ENCODE measurements at places on chromosomes 2 and 18. TPM values are rescaled to one million over a fixed set of nuclear protein-coding genes. Genes with fewer than 3 reads are reported as not detected.
A peak's percentile ranks its signal among the peaks of the same experiment; 100 is the strongest.

GRCh38 chr2:43802135-43802534 is 28.3 kb downstream of the DYNC2LI1 start:
- no peaks in the 10 kb centered on the region for H3K27me3 ChIP-seq
- no peak overlapping the region for H3K4me3 ChIP-seq
- no peaks in the 10 kb centered on the region for H3K4me1 ChIP-seq

DNA sequence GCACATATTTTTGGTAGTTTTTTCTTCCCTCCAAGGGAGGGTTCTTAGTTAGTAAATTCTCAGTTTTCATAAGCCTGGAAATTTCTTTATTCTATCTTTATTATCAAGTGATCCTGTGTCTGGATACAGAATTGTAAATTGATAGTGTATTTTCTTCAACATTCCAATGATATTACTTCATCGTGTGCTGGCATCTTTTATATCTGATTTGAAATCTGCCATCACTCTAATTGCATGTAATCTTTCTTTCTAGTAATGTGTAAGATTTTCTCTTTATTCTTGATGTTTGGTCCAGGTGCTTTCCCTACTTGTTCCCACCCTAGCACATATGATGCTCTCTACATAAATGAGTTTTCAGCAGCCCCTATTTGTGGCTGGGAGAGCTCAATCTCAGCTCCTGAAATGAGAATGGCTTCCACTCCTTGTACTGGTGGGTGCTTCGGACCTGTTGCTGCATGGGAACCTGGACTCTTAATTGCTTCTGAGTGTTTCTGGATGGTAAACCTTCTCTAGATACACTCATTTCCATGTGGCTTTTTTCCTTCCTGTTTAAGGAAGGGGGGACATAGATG is 102.7 kb downstream of the SMIM21 start:
- no peak overlapping the region for H3K27ac ChIP-seq
- no peak for DNase-seq
- H3K27me3 ChIP-seq = no peaks in the 10 kb centered on the region
- H3K36me3 ChIP-seq = no peaks in the 10 kb centered on the region

DNA sequence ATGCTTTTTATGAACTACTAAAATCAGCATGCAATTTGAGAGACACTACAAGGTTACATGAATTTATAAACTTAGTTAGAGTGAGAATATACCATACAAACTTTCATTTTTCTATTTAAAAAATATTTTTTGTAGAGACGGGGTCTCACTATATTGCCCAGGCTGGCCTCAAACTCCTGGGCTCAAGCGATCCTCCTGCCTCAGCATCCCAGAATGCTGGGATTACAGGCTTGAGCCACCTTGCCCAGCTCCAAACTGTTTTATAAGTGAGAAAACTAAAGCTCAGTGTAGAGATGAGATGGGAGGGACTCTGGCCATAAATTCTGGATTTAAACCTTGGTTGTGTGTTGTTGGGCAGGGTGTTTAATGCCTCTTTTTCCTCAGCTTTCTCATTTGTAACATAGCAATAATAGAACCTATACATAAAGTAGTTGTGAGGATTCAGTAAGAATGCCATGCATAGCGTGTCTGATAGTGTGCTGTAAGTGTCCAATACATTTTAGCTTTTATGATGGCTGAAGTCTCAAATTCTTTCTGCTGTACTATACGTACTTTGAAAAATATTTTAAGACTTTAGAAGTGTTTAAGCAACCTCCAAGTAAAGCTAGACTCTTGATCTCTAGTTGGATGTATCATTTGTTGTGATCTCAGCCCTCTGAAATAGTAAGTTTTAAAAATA is 9.7 kb downstream of the CAB39 start:
- H3K4me3 ChIP-seq = no peak overlapping the region
- H3K4me1 ChIP-seq = peaks cover 14% of the 10 kb centered on the region
- DNase-seq = no peak
- no peak overlapping the region for H3K27ac ChIP-seq
- no peaks in the 10 kb centered on the region for H3K27me3 ChIP-seq

DNA sequence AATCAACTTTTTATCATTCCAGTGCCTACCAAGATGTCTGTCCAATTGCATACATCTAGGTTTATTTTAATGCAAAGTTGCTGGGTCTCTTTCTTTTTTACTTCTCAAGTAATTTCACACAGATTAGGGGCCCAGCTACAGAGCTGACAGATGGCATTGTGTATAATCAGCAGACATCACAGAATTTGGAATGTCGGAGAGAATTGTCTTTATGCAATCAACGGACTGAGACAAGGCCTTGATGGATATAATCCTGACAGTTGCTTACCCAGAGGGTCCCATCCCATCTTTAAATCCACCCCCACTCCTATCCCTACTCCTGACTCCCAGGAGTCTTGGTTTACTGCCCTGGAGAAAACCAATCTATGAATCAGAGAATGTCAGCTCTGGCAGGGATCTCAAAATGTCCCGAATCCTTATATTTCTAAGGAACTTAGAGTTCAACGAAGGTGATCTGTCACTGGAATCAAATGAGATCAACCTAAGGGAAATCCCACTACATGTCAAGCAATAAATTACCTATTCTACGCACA is 142.0 kb downstream of the LRATD1 start:
- H3K27ac ChIP-seq = no peak overlapping the region
- no peaks in the 10 kb centered on the region for H3K36me3 ChIP-seq
- no peak for DNase-seq
- no peak overlapping the region for H3K4me3 ChIP-seq
- no peaks in the 10 kb centered on the region for H3K4me1 ChIP-seq

DNA sequence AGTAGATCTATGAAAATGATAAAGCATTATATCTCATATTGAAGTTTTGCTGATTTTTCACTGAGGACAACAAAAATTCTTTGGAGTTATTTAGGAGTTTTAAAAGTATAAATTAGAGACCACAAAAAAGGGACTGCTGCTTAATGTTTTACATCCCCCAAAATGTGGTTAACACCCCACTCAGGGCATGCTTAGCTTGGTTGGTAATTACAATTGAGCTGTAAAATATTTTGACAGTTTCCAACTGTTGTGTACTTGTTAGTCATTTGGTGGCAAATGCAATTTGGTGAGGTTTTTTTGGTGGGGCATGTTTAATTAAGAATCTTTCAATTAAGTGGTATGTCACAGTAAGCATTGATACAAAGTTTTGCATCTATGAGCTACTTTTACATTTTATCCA is 137.3 kb upstream of the OTX1 start:
- no peak for DNase-seq
- H3K27me3 ChIP-seq = no peaks in the 10 kb centered on the region
- H3K4me3 ChIP-seq = no peak overlapping the region
- no peak overlapping the region for H3K27ac ChIP-seq
- H3K36me3 ChIP-seq = no peaks in the 10 kb centered on the region
- H3K4me1 ChIP-seq = no peaks in the 10 kb centered on the region

- H3K27ac ChIP-seq = peak overlapping the region; percentile 38
- no peak for DNase-seq
- no peaks in the 10 kb centered on the region for H3K4me1 ChIP-seq
- H3K27me3 ChIP-seq = no peaks in the 10 kb centered on the region
- no peaks in the 10 kb centered on the region for H3K36me3 ChIP-seq
- H3K4me3 ChIP-seq = no peak overlapping the region
Measured at GRCh38 chr2:54226260-54226659, 29.8 kb downstream of the TSPYL6 start.

DNA sequence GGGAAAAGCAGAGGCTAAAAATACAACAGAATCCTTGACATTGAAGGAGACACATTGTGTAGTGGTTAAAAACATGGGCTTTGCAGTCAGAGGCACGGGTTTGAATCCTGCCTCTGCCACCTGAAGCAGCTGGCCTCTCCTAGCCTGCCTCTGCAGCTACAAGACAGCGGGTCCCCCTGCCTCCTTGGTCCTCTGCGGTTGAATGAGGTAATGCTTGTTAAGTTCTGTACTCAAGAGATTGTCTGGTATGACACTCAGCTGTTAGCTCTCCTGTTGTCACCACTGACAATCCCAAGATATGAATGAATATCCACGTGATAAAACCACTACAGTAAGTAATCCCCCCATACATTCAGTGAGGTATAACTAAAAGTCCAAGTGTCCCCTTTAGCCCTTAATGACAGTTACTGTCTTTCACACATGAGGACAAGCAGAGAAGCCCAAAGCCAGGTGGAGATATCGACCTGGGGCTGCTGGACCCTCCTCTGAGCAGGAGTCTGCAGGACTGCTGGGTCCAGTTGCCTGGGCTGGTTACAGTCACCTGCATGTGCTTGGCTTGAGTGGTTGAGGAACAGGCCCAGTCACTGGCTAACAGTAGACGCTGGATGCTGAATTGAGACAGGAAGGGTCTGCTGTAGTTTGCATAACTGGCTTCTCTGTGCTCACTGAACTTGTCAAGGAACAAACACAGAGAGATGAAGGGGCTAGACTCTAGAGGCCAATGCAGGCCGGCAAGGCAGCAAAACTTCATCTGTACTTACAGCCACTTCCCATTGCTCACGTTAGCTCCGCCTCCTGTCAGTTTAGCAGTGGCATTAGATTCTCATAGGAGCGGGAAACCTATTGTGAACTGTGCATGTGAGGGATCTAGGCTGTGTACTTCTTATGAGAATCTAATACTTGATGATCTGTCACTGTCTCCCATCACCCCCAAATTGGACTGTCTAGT is 85.5 kb downstream of the TGFA start:
- no peaks in the 10 kb centered on the region for H3K27me3 ChIP-seq
- peaks cover 6% of the 10 kb centered on the region for H3K4me1 ChIP-seq
- no peak overlapping the region for H3K4me3 ChIP-seq
- H3K36me3 ChIP-seq = no peaks in the 10 kb centered on the region
- no peak overlapping the region for H3K27ac ChIP-seq
- DNase-seq = no peak

DNA sequence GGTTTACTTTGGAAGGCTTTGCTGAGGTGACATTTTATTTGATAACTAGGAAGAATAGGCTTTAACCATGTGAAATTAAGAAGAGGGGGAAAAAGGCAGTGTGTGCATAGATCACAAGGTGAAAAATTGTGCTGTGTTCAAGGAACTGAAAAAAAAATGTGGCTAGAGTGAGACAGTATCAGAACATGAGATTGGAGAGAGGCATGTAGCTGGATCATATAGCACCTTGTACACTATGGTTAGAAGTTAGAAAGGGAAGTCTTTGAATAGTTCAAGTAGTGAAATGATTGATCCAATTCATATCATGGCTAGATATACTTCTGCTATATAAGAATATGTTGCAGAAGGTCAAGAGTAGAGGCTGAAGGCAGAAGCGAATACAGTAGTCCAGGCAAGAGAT is 12.3 kb upstream of the TNFRSF11A start:
- no peak for DNase-seq
- no peak overlapping the region for H3K4me3 ChIP-seq
- no peaks in the 10 kb centered on the region for H3K36me3 ChIP-seq
- no peaks in the 10 kb centered on the region for H3K4me1 ChIP-seq
- no peak overlapping the region for H3K27ac ChIP-seq

GRCh38 chr18:12015416-12016062 is 34.2 kb downstream of the IMPA2 start:
- H3K4me3 ChIP-seq = no peak overlapping the region
- H3K27ac ChIP-seq = peak overlapping the region; percentile 92
- no peaks in the 10 kb centered on the region for H3K27me3 ChIP-seq
- no peaks in the 10 kb centered on the region for H3K36me3 ChIP-seq
- peak; percentile 95 for DNase-seq

DNA sequence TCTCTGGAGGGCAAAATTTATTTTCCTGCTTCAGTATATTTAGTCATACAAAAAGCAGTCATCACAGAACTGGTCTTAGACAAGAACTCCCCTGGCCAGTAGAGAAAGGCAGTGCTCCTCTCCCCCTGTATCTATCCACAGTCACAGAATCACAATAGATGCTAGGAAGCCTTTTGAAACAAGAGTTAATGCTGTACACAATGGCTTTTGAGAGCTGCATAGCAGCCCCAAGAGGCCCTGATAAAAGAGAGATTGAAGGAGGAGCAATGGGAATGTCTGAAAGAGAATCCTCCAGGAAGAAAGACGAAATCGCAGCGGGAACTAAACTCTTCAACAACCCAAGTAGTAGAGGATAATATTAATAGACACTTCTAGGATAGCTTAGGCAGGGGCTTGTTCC is 330.2 kb downstream of the RBM43 start:
- no peaks in the 10 kb centered on the region for H3K4me1 ChIP-seq
- H3K4me3 ChIP-seq = no peak overlapping the region
- H3K27me3 ChIP-seq = no peaks in the 10 kb centered on the region
- H3K27ac ChIP-seq = no peak overlapping the region
- H3K36me3 ChIP-seq = no peaks in the 10 kb centered on the region

GRCh38 chr18:3616744-3617143 is 166.8 kb downstream of the TGIF1 start:
- peaks cover 12% of the 10 kb centered on the region for H3K4me1 ChIP-seq
- no peak for DNase-seq
- no peak overlapping the region for H3K4me3 ChIP-seq
- H3K27me3 ChIP-seq = no peaks in the 10 kb centered on the region

DNA sequence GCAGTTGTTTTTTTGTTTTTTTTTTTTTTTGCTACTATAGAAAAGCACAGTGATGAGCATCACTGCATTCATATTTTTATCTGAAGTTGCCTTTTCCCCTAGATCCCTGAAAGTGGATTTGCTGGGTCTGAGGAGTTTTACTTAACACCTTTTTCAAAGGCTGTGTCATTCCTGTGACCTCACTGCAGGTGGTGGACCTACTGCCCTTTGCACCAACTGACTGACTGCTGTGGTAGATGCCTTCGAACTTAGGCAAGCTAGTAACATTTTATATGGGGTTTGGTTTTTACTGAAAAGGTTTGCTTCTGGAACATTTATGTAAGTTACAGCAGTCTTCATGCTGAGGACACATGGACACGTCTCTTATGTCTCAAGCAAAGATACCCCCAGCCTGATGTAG is 36.2 kb downstream of the SPTBN1 start:
- no peak overlapping the region for H3K4me3 ChIP-seq
- no peaks in the 10 kb centered on the region for H3K27me3 ChIP-seq
- DNase-seq = no peak

DNA sequence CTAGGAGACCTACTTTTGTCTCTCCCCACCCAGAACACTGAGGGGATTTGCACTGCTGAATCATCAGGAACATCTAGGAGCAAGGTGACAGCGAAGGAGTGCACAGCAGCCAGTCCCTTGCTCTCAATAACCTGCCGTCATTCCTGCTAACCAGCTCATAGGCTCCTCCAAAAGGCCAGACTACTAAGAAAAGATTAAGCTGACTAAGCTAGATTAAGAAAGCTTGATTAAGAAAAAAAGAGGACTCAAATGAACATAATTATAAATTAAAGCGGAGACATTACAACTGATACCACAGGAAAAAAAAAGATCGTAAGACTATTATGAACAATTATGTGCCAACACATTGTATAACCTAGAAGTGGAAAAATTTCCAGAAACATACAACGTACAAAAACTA is 1254.8 kb upstream of the CHAC2 start:
- H3K27me3 ChIP-seq = no peaks in the 10 kb centered on the region
- DNase-seq = no peak
- no peak overlapping the region for H3K27ac ChIP-seq
- H3K36me3 ChIP-seq = no peaks in the 10 kb centered on the region

TTR gene
- total RNA-seq = not detected

PCBP1 gene
- total RNA-seq = 215 TPM

RPRM gene
- total RNA-seq = 2.4 TPM

POTEJ gene
- not detected for total RNA-seq

GALR1 gene
- 0.11 TPM for total RNA-seq

ADCYAP1 gene
- total RNA-seq = 0.13 TPM

STK11IP gene
- 25.0 TPM for total RNA-seq
